Body of pancreas (tissue), 4 donors: ENCODE measurements at places on chromosomes 6 and 20. TPM values are rescaled to one million over a fixed set of nuclear protein-coding genes. Genes with fewer than 3 reads are reported as not detected.

POLR3F gene
- 4.9 TPM for total RNA-seq

GRCh38 chr6:146224449-146224848 lies 195.6 kb downstream of the GRM1 start:
- H3K27me3 ChIP-seq: no peaks in the 10 kb centered on the region
- no peak overlapping the region for H3K4me3 ChIP-seq
- no peak for DNase-seq
- H3K27ac ChIP-seq: no peak overlapping the region
- no peaks in the 10 kb centered on the region for H3K4me1 ChIP-seq
- no peaks in the 10 kb centered on the region for H3K36me3 ChIP-seq

GRCh38 chr6:31578184-31579118 lies 3.1 kb downstream of the TNF start:
- H3K27me3 ChIP-seq: no peaks in the 10 kb centered on the region
- no peak overlapping the region for H3K4me3 ChIP-seq
- no peaks in the 10 kb centered on the region for H3K36me3 ChIP-seq
- H3K4me1 ChIP-seq: peaks cover 40% of the 10 kb centered on the region
- peak overlapping the region; percentile 63 for H3K27ac ChIP-seq

DNA sequence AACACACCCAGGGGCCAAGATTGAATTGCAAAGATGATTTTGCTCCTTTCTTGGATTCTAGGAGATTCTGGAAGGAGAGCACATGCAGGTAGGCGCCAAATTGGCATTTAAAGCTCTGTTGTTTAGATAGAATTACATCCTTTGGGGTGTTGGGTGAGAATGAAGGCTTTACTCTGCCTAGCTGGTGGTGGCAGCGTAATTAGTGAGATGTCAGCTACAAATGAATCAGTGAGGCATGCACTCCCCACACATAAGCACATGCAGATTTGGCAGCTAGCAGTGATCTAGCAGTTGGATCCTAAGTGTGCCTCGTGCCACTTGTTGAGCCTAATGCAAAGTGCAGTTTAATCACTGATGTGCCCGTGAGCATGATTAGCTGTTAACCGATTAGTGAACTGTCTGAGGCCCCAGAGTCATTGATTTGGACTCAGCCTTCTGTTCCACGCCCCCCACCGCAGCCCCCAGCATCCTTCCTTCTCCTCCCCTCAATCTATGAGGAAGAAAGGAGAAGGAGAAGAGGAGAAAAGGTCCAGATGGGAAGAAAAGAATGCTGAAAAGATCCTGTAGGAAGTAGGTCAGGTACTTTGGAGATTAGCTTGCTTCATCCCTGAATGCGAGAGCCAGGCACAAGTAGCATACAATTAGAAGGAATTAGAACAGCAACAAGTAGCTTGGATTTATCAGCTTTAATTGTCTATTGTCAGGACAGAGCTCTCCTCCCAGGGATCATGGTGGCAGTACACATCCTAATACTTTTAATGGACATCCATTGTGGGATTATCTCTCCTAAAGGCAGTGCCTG lies 6.0 kb upstream of the PRDM1 start:
- no peak overlapping the region for H3K4me3 ChIP-seq
- DNase-seq: no peak
- no peaks in the 10 kb centered on the region for H3K27me3 ChIP-seq
- H3K4me1 ChIP-seq: no peaks in the 10 kb centered on the region

DNA sequence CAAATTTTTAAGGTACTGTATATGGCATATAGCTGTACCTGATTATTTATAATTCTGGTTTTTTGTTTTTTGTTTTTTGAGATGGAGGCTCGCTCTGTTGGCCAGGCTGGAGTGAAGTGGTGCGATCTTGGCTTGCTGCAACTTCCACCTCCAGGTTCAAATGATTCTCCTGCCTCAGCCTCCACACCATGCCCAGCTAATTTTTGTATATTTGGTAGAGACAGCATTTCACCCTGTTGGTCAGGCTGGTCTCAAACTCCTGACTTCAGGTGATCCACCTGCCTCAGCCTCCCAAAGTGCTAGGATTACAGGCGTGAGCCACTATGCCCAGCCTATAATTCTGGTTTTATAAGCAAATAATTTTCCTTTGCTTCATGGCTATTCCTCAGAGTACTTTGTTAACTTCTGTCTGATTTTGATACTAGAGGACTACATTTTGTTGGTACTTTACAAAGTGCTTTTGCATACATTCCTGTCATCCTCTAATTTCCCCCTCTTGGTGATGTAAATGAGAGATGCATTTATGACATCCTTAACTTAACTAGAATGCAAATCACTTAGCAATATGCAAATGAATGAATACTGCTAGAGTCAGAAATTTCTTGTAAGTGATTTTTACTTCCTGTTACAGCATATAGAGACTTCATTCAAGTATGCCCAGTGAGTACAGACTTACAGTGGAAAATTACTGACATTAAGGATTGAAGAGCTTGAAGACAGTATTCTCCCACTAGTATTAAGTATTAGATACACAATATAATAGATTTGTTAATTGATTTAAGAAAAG lies 35.7 kb upstream of the ARID1B start:
- no peak overlapping the region for H3K4me3 ChIP-seq
- no peak for DNase-seq
- no peaks in the 10 kb centered on the region for H3K27me3 ChIP-seq
- H3K36me3 ChIP-seq: no peaks in the 10 kb centered on the region

DNA sequence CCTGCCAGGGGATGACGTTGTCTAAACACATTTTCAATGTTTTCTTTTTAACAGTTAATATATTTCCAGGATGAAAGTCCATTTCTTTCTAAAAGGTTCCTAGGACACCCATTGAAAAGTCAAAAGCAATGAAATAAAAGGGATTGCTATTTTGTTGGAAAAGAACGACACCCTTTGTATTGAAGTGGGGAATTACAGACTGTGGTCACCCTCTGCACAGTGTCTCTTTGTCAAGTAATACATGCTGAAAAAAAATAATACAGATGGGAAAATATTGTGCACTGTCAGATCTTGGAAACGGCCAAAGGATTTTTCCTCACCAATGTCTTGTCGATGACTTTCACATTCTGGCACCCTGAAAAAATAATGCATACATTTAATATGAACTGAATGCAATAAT lies 56.9 kb downstream of the HAO1 start:
- no peaks in the 10 kb centered on the region for H3K27me3 ChIP-seq
- H3K27ac ChIP-seq: no peak overlapping the region
- H3K4me3 ChIP-seq: no peak overlapping the region
- H3K4me1 ChIP-seq: no peaks in the 10 kb centered on the region

ESR1 gene
- total RNA-seq: 4.3 TPM

DNA sequence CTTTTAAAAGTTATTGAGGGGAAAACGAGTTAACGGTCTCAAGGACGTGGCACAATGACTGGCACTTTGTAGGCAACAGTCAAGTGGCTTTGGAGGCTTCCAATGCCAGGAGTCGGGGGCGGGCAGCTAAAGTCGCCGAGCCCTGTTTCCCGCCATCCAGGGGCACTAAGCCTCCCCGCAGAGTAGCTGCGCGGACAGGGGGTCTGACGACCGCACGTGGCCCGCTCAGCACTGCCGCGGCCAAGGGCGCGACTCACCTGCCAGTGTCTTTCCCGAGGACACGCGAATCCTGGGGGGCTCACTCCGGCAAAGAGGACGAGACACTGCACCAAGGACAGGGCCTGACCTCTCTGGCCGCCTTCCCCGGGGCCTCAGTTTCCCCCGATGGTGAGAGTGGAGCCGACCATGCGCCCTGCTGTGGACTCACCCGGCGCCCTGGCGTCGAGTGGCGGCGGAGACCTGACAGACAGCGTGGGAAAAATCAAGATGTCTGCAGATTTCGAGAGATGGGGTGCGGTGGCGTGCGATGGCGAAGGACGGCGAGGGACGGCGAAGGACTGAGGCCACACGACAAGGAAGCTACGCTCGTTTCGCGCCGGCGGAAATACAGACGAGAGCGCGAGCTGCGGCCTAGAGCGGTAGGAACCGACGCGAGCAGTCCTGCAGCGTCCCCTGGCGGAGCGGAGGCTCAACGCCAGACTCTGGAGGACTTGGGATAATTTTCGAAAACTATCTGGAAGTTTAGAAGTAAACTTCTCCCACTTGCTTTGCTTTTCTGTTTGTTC lies at the start of gene SNHG17:
Gene SNHG17 (minus strand): TSS at position 559 of the 785 bp plus-strand sequence.
- no peaks in the 10 kb centered on the region for H3K36me3 ChIP-seq
- peak within 1 kb of the TSS; percentile 79 for H3K4me3 ChIP-seq
- H3K27me3 ChIP-seq: no peaks in the 10 kb centered on the region
- DNase-seq: peak; percentile 94
- peak within 1 kb of the TSS; percentile 87 for H3K27ac ChIP-seq

LGSN gene
- total RNA-seq: under 0.01 TPM

DNA sequence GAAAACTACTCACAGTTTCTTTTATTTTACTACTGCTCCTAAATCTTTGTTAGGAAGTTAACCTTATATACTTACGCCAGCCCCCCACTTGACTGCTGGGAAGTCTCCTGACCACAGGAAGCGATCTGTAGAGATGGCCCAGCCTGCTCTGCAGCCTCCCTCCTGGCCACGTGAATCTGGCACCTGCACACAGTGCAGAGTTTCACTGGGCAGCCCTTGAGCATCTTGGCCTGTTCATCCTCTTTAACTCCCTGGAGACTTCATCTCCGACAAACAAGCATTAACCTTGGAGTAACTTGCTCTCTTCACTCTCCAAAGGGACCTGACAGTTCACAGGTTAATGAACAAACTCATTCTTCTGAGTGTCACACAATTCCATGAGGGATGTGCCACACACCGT lies 294.1 kb downstream of the BTBD9 start:
- H3K27ac ChIP-seq: no peak overlapping the region
- H3K4me1 ChIP-seq: no peaks in the 10 kb centered on the region
- H3K4me3 ChIP-seq: no peak overlapping the region
- no peak for DNase-seq

MYL9 gene
- total RNA-seq: 16.9 TPM

- H3K27me3 ChIP-seq: no peaks in the 10 kb centered on the region
- peaks cover 3% of the 10 kb centered on the region for H3K36me3 ChIP-seq
- DNase-seq: no peak
Observed at GRCh38 chr20:37408302-37409193, 62.6 kb downstream of the SRC start.

DNA sequence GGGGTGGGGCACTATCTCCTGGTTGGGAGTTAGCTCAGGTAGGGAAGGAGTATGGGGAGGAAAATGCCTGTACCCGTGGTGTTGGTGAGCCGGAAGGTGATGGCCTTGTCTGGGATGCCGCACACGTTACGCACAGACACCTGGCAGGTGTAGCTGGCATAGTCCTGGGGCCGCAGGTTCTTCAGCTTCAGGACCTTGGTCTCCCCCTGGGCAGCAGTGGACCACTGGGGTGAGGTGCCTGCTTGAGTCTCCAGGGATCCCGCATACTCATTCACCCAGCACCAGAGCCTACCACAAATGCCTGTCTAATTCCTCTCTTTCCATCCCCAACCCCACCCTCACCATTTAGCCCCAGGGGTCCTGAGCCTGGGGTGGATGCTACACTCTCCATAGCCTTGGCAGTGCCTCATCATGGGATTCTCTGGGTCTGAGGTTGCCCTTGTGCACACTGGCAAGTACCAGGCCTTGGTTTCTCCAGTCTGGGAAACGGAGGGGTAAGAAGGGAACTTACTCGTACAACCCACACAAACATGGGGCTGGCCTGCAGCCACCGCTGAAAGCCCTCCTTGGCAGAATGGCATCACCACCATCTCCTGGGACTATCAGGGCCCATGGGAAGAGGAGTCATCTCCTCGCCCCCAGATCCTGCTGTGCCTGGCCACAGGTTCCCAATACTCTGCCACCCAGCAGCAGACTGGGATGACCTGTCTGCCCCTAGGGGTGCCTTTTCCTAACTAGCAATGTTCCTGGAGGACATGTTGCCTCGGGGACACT lies 42.8 kb downstream of the MDGA1 start:
- no peaks in the 10 kb centered on the region for H3K27me3 ChIP-seq
- H3K4me1 ChIP-seq: peaks cover 2% of the 10 kb centered on the region
- no peaks in the 10 kb centered on the region for H3K36me3 ChIP-seq
- H3K4me3 ChIP-seq: no peak overlapping the region
- no peak for DNase-seq

ZNF335 gene
- total RNA-seq: 21.8 TPM

ELOVL4 gene
- not detected for total RNA-seq

AIF1 gene
- total RNA-seq: 7.3 TPM

- H3K36me3 ChIP-seq: no peaks in the 10 kb centered on the region
- no peak for DNase-seq
- no peak overlapping the region for H3K4me3 ChIP-seq
- no peaks in the 10 kb centered on the region for H3K4me1 ChIP-seq
- H3K27ac ChIP-seq: no peak overlapping the region
Observed at GRCh38 chr6:162307865-162308264, 419.7 kb downstream of the PRKN start.

GRCh38 chr20:33370291-33370690 lies 31.0 kb downstream of the CDK5RAP1 start:
- H3K27ac ChIP-seq: no peak overlapping the region
- no peak overlapping the region for H3K4me3 ChIP-seq
- DNase-seq: no peak

TRDN gene
- total RNA-seq: not detected
